Dorsolateral prefrontal cortex (tissue), 122 donors: ENCODE measurements at places on chromosomes 7 and 10.

GRCh38 chr7:77685233-77685632 is 11.0 kb upstream of the RSBN1L start:
- DNase-seq: no peak

- no peak for DNase-seq
Observed at GRCh38 chr7:127391591-127392181, 822 bp downstream of the ZNF800 start.

DNA sequence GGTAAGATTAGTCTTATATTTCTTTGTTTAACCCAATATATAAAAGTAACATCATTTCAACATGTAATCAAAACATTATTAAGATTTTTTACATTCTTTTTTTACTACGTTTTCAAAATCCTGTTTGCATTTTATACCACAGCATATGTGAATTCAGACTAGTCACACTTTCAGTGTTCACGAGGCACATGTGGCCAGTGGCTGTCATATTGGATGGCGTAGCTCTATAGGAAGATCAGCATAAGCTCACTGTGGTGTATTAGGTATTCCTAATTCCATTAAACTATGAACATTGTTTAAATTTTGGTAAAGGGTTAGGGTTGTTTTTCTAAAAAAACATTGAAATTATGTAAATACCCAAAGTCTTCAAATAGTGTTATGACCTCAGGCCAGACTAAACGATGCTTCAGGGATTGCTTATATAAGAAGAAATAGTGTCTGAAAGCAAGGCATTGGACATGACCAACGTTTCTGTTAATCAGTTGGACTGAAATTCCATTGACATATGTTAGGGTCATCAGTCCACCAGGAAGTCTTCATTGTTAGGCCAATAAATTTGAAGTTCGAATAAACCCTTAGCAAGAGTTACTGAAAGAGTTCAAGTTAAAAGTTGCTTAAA is 97.0 kb downstream of the BICC1 start:
- DNase-seq: no peak

- DNase-seq: no peak
Observed at GRCh38 chr7:21939136-21939857, 6.4 kb downstream of the CDCA7L start.

GRCh38 chr10:20173046-20173445 is 356.8 kb downstream of the PLXDC2 start:
- DNase-seq: no peak

DNA sequence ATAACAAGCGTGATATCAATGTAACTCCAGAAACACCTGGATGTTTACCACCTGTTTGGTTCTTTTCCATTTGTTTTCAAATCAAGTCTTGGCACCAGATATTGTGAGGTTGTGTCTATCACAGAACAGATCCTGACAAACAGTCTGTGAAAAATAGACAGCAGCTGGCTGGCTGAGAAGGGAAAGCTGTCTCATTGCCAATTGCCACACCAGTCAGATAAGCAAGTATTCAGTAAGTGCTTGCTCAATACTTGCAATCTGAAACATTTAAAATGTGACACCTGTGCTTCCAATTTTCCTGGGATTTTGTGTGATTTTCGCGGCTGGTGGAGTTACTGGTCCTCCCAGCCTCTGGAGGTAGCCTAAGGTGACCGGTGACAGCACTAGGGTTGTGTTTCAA is 147.9 kb upstream of the MYO3A start:
- DNase-seq: no peak

- DNase-seq: no peak
Observed at GRCh38 chr10:93541402-93542357, 24.8 kb upstream of the FFAR4 start.

DNA sequence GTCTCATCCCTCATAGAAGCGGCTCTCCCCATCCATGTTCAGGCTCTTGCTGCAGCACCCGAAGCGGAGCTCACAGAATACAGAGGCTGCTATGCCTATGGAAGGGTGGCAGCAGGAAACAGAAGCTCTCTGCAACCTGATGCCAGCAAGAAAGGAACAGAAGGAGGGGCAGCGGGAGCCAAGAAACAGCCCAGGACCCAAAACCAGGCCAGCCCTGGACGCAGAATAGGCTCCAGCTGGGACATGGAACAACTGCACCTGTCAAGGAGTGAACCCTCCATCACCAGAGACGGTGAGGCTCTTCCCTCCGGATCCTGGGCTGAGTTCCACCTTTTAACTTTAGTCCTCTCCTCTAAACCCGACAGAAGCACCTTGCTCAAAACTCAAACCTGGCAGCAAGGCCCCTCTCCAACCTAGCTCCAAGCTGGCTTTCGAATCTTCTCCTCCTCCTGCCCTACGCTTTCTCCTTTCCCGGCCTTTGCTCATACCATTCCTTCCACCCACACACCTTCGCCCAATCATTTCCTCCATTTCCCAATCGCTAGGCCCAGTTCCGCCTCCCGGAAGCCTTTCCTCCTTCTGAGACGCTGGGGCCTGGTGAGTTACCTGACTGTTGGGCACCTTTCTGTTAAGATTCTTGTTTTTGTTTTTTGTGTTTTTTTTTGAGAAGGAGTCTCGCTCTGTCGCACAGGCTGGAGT is 122.8 kb upstream of the ZNF92 start:
- peak; percentile 51 for DNase-seq

DNA sequence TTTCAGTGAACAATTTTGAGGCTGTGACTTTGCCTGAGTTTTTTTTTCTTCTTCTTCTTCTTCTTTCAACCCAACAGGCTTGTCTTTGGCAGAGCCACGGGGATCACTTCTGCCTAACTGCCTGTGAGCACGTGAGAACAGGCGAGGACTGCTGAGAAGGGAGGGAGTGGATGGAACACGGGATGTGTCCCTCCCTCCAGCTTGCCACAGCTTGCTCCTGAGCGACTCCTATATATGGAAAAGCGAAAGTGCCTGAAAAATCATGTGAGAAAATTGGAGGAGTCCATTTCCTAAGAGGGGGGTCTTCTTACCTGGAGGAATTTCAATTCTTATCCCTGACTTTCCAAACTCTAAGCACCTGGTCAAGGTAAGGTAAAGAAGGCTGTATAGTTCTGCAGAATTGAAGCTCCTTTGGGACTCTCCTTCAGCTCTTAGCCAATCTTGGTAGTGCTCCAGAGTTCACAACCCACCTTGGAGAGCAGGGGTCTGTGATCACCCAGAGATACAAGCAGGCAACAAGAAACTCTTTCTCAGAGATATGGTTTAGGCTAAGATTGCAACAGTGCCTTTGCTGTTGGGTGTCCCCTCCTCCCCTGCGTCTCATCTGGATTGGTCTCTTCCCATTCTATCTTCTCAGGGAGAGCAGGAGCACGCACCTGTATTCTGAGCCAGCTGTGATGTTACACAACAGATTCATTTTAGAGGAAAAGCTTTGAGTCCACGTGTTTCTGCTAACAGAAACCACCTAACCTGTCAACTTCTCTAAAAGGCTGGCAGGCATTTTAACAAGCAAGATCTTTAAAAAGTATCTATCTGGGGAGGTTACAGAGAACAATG is at the start of gene MAT1A:
Gene MAT1A (minus strand): TSS at position 208 of the 837 bp plus-strand sequence. CDS start 235 bp downstream, outside the sequence.
- no peak for DNase-seq

DNA sequence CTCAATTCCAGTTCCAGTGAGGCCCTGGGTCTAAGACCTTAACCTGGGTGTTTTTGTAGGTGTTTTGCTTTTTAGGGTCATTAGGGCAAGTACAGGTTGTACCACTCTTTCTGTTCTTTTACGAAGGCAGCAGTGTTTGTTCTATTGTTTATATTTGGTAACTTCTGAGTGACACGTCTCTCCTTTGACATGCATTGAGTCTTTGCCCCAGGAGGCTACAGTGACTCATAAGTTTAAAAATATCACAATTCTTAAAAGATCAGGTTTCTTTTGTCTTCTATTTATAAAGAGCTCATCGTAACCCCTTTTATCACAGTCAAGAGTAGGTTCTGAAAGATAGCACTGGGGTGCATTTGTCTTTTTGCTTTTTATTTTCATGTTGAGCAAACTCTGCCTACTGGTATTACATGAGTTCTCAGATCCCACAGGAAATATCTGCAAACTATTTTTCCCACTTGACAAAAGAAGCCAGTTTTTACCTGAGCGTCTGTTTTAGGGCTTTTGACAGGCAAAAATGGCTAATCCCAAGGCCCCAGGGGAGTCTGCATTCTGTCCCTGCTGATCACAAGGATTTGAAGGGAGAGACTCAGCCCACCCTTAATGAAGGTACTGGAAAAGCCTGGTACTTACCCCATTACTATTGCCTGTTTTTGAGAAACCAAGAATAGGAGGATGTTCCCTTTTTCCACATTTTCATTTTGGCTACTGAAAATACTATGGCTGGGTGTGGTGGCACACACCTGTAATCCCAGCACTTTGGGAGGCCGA is 7.9 kb downstream of the NUDT13 start:
- no peak for DNase-seq

- DNase-seq: no peak
Observed at GRCh38 chr10:21512573-21513404, 12.7 kb downstream of the SKIDA1 start.

GRCh38 chr7:127667017-127667670 is 15.2 kb downstream of the SND1 start:
- DNase-seq: no peak

DNA sequence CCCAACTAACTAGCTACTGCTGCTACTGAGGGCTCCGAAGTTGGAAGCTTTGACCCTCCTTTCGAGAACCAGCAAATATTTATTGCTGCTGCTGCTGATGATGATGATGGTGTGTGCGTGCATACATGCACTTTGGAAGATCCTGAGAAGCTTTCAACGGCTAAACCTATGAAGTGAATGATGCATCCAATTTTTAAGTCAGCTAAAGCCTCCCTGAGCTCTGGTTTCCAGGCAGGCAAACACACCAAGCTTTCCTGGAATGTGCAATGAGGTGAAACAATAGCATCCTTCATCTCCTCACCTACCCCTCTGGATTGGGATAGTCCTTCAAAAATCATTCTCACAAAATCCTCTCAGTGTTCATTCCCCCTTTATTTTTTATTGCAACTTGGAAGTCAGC is 13.9 kb downstream of the MACC1 start:
- DNase-seq: no peak

DNA sequence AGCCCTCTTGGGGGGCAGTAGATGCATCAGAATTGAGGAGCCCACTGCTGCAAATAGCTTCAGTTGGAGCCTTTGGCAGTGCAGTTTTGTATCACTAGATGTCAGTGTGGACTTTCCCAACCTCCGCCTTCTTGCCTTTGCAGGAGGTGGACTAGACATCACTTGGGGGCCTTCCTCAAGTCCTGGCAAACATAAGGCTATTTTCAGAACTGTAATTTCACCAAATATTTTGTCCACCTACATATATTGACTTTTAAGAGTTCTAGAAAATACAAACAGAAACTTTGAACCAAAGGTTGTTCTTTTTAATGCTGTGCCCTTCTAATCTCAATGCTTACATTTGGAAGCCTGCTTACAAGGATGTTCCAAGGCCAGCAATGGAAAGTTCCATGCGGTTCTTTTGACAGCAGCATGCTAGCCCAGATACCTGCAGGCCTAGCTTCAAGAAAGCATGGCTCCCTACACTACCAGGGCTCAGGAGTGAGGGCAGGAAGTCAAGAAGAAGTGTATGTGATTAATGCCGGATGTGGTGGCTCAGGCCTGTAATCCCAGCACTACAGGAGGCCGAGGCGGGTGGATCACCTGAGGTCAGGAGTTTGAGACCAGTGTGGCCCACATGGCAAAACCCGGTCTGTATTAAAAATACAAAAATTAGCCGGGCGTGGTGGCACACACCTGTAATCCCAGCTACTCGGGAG is 8.0 kb upstream of the ZNRF2 start:
- no peak for DNase-seq

DNA sequence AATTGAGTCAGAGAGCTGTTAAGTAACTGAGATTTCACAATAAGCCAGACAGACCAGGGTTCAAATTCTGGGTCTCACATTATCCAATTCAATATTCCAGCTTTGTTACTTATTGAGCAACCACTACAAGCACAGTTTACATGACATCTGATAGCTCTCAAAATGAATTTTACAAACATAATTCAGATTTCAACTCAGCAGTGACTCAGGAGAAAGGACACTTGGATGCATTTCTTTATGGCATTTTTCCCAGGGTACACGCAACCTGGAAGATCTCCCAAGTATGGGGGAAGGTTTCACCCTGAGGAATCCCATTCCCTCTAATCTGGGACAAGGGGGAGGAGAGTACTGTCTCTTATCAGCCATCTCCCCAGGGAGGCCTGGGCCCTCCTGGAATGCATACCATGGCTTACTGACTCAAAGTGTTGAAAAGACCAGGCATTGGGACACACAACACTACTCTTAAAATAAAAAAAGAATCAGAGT is 102.4 kb downstream of the CFTR start:
- no peak for DNase-seq

- DNase-seq: no peak
Observed at GRCh38 chr7:38127216-38128207, 50.5 kb upstream of the STARD3NL start.

- no peak for DNase-seq
Observed at GRCh38 chr7:83085299-83085698, 77.4 kb downstream of the PCLO start.

- DNase-seq: no peak
Observed at GRCh38 chr7:1923409-1924257, 253.6 kb downstream of the ELFN1 start.

DNA sequence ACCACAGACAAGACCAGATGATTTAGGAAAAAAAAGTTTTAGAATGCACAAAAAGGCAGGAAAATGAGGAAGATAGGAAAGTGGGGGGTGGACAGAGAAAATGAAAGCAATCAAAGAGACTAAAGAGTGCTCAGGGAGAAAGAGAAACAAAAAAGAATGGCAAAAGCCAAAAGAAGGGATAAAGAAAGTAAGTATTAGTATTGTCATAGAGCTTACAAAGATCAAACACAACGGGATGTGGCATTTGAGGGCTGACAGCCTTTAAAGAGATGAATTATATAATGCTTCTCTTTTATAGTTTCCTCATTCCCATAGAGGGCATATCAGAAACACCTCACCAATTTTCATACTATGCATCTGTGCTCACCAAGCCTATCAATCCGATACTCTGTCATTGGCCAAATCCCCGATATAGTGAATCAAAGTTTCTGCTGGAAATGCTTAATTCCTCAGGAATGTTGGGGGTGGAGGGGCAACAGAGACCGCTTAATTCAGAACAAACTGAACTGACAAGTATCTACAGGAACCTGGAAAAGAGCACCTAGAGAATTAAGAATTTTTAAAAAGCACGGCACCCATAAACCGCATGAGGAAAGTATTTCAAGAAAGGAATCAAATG is 2.7 kb downstream of the COG5 start:
- DNase-seq: no peak

DNA sequence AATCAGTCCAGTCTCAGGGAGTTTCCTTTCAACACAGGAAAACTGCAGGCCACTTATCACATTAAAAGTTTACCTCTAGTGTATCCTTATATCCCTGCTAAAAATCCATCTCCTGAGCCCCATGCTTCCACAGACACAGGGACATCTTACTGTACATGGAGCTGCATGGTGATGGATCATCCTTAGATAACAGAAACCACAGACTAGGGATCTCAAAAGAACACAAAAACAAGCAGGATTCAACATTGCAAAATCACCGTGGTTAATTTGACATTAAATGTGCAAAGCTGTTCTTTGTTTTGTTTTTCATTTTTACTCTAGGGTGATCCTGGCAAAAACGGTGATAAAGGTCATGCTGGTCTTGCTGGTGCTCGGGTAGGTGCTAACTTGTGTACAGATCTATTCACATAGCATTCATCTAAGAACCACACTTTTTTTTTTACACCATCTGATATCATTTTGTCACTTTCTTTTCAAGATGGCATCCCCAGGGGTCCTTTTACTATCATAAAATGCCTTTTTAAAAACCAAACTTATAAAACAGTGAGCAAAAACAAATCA is 18.1 kb downstream of the COL1A2 start:
- no peak for DNase-seq

GRCh38 chr10:127945341-127945758 is 38.4 kb downstream of the PTPRE start:
- DNase-seq: no peak

GRCh38 chr7:77570330-77571011 is 33.4 kb downstream of the PTPN12 start:
- no peak for DNase-seq

GRCh38 chr7:6416516-6417145 is 31.1 kb downstream of the DAGLB start:
- no peak for DNase-seq
